ENCODE measurements at places on chromosomes 5 and 9. TPM values are rescaled to one million over a fixed set of nuclear protein-coding genes. Genes with fewer than 3 reads are reported as not detected.
A peak's percentile ranks its signal among the peaks of the same experiment; 100 is the strongest.

DNA sequence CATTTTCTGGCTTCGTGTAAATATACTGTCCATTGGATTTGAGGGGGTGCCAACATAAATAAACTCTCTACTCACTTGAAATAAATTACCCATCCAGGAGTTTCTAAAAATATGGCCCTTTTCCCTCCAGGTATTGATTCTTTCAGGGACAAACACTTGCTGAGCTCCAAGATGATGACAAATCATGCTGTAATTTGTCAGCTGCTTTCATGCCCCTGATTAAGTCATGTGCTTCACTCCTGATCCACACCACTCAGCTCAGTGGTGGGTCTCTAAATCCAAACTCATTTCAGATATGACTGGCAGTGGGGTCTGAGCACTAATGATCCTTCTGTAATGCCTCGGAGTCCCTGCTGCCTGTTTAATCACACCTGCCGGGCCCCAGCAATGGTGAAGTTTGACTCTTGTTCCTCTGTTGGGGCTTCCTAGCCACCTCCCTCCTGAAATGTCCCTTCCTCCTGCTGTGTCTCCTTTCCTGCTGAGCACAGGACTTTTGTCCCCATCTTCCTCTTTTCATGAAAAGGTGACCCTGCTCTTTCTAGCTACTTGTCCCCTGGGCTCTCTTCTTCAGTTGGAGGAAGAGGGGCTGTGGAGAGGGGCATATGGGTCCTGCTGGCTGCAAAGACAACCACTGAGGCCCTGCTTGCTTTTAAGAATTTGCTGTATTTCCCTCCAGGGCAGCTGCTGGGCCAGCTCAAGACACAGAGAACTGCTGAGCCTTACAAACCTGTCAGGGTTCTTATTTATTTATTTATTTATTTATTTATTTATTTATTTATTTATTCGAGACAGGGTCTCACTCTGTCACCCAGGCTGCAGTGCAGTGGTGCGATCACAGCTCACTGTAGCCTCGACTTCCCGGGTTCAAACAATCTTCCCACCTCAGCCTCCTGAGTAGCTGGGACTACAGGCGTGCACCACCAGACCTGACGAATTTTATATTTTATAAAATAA lies 200.0 kb downstream of the ATP10B start:
- no peak for DNase-seq

DNA sequence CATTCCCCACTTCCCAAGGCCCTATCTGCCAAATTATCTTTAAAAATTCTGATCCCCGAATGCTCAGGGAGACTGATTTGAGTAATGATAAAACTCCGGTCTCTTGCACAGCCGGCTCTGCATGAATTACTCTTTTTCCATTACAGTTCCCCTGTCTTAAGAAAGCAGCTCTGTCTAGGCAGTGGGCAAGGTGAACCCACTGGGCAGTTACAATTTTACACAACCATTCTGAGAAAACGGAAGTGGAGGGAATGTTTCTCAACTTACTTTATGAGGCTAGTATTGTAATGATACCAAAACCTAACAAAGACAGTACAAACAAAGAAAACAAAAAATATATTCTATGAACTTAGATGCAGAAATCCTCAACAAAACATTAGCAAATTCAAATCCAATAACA lies 100.0 kb downstream of the MCTP1 start:
- no peak for DNase-seq

DNA sequence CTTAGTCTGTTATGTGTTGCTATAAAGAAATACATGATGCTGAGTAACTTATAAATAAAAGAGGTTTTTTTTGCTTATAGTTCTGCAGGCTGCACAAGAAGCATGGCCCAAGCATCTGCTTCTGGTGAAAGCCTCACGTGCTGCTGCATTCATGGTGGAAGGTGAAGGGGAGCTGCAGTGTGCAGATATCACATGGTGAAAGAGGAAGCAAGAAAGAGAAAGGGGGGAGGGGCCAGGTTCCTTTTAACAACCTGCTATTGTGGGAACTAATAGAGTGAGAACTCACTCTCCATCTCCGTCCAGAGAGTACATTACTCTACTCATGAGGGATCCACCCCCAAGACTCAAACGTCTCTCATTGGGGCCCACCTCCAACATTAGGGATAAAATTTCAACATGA lies 12.5 kb upstream of the PARP8 start:
- DNase-seq = no peak

Gene SMIM33
- 0.64 TPM for polyA plus RNA-seq

DNA sequence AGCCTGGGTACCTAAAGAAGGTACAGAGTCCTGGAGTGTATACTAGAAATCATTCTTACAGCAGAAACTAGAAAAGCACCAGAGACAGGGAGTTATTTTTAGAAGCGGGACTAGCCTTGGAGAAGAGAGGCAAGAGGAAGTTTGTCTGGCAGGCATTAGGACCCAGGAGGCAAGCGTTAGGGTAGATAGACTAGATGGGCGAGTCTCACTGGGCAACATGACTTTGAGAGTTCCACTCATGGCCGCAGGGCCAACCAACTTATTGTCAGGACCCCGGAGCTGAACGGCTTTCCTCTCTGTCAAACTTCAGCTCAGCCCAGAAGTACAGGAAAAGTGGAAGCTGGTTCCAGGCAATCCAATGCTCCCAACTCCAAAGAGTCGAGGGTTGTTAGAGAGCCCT lies 34.1 kb upstream of the NPR3 start:
- no peak for DNase-seq

GRCh38 chr9:125425170-125425897 lies 163.7 kb downstream of the GAPVD1 start:
- DNase-seq = no peak

DNA sequence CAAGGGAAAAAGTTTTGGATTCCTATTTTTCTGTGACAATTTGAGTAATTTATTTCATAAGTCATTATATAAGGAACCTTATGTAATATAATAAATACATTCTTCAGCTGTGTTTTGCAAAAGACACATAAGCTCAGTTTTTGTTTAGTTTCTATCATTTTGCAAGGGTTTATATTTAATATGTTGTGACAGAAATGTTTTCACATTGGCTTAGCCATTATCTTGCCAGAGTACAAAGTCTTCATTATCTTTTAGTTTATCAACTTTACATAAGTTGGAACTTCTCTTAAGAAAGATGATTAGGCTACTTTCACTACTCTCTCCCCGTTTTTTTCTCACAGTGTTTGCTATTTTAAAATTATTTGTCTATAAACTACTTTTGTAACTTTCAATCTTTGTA lies 54.8 kb downstream of the ERCC6L2 start:
- no peak for DNase-seq

DNA sequence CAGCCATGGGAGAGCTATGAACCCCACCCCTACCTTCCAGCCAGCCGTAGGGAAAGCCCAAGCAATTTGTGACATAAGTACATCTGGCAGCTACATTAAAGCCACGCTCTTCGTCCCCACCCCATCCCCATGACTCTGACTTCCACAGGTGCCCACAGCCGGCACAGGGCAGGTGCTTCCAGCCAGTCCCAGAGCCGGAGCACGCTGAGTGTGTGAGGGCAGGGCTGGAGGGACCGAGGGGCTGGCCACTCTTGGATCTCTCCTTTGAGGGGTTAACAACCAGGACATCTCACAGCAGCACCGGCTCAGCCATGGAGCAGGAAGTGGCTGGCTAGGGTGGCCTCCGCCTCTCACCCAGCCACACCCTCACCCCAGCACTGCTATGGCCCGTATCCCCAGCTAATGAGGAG lies 2.4 kb upstream of the FAM78A start:
- peak; percentile 39 for DNase-seq

- no peak for DNase-seq
These were observed 167.3 kb downstream of the PJA2 start for GRCh38 chr5:109242518-109242917.

DNA sequence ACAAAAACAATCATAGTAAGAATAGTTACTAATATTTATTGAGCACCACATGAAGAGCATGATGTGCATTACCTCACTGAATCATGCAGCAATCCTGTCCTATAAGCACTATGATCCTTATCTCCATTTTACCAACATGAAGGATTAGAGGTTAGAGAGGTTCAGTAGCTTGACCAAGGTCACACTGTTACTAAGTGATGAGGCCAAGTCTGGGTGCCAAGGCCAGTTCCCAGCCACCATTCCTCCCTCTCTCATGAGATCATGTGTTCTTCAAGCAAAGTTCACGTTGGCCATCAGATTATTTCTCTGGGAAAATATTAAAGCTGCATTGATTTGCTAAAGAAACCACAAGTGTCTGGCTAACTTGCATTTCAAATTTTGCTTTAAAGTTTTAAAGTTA lies 31.0 kb downstream of the PDE8B start:
- no peak for DNase-seq

Gene INSL6
- not detected for polyA plus RNA-seq

- DNase-seq = no peak
These were observed 108.5 kb downstream of the ZNF354C start for GRCh38 chr5:179168664-179169063.

GRCh38 chr5:80597500-80597899 lies 27.4 kb upstream of the ANKRD34B start:
- no peak for DNase-seq

DNA sequence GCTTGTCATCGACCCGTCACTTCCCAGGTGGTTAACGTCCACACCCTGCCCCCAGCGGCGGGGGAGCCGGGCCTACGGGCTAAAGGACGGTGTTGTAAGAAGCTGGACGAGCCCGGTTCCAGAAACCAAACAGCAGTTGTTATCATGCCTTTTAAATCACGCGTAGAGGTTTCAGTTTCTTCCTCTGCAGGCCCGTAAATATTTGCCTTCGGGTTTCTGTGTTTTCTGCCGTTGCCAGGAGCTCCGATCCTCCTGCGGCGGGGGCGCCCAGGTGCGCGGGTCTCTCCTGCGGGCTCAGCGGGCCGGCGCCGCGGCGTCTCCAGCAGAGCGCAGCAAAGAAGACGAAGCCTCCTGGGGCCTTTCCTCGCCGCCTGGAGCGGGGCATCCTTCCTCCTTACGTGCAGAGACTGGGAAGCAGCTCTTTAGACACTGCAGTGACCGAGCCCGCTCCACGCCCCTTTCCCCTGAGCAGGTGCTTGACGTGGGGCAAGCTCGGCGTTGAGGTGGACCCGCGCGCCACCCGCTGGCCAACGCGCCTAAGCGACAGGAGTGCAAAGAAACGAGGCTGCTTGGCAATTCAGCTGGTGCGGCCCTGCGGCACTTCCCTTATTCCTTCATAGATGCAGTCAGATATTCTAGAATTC lies 21.8 kb upstream of the TTC1 start:
- peak; percentile 59 for DNase-seq

Gene WDR55
- polyA plus RNA-seq = 20.9 TPM

GRCh38 chr5:158177146-158177545 lies 318.2 kb upstream of the CLINT1 start:
- no peak for DNase-seq

DNA sequence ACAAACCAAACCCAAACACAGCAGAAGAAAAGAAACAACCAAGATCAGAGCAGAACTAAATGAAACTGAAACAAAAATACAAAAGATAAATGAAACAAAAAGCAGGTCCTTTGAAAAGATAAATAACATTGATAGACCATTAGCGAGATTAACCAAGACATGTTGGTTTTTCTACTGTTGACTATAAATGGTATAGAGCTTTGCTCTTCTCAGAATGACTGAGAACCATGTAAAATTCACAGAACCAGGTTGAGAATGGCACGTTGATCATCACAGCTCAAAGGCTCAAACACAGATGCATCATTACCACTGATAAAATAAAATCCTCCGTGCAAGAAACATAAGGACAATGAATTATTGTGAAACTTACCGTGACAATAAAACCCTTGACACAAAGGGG lies 105.2 kb downstream of the MARCHF11 start:
- DNase-seq = no peak

Gene SLC4A9
- not detected for polyA plus RNA-seq

DNA sequence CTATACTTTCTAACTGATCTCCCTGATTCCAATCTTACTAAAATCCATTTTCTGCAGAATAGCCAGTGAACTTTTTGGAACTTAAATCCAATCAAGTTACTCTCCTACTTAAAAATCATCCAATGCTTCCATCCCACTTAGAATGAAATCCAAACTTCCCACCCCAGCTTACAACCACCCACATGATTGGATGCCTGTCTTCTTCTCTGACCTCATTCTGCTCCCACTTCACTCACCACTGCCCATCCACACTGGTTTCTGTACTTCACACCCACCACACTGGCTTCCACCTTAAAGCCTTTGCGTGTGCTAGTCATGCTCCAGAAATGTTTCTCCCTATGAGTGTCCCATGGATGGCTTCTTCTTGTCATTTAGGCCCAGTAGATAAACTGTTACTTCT lies 119.7 kb downstream of the PRELID2 start:
- DNase-seq = no peak

- DNase-seq = no peak
These were observed 36.9 kb downstream of the ADAMTSL2 start for GRCh38 chr9:133571391-133571890.

All from naive thymus-derived CD4-positive, alpha-beta T cell (primary cell).